Umbilical cord (tissue), 2 donors: ENCODE measurements at places on chromosomes 2 and 18.
A peak's percentile ranks its signal among the peaks of the same experiment; 100 is the strongest.

- no peak for DNase-seq
Measured at GRCh38 chr2:206611736-206612135, 30.6 kb upstream of the FAM237A start.

GRCh38 chr18:11047817-11048216 lies 101.6 kb downstream of the PIEZO2 start:
- DNase-seq = no peak

- peak; percentile 93 for DNase-seq
Measured at GRCh38 chr2:174004905-174005605, 39.9 kb upstream of the SP3 start.

DNA sequence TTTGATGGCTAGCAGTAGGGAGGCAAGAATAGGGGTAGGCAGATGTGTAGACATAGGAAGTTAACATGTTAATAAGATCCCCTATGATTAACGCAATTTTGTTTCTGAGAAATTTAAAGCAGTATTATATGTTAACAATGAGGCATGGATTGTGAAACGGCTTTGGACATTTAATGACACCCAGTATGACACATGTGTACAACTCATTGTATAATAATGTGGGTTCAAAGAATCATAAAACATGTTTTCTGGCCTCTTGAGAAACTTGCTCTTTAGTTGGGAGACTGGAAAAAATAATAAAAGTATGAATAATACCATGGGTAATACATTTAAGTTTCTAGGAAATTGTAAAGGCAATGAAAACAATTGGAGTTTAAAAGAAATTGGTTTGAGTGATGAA lies 332.1 kb upstream of the CDH20 start:
- DNase-seq = no peak

DNA sequence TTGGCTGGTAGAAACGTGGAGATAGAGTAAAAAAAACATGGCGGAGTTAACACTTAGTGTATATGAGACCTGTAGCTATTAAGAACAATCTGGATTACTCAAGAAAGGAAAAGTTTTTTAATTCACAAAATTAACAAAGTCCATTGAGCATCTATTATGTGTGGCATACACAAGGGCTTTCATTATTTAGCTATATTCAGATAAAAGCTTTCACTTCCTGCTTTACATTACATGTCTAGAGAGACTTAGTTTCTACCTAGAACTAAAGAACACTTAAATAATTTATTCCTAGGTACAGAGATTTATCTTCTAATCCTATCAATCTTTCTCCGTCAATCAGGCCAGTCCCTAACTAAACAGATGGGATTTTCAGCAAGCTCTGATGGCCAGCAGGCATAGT lies 196.0 kb upstream of the SLC39A10 start:
- no peak for DNase-seq
